ENCODE measurements at places on chromosomes 1 and 21.

GRCh38 chr1:26844424-26845196, 18.1 kb downstream of the ZDHHC18 start:
- no peak for DNase-seq

- no peak for DNase-seq
Observed at GRCh38 chr1:192086644-192087043, 71.6 kb upstream of the RGS18 start.

GRCh38 chr1:207059881-207060280, 6.8 kb downstream of the PFKFB2 start:
- no peak for DNase-seq

GRCh38 chr1:39926343-39926793, 24.7 kb upstream of the MYCL start:
- no peak for DNase-seq

DNA sequence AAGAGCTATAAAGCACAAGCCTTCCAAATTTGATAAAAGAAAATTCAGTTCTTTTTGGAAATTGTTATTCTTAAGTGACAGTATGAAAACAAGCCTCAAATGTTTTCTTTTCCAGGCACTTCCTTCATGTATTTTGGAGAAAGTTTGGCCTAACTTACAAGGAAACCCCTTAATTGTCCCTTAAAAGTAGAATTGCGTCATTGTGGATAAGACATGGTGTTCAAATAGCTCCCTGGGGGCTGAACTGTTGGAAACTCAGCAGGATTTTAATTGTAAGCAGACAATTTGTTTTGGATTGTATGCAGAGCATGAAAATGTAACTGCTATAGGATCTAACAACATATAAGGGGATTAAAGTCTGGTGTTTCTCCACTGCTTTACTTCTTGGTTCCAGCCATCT, 35.4 kb upstream of the FGGY start:
- DNase-seq = no peak

- no peak for DNase-seq
Observed at GRCh38 chr1:16118706-16119105, 37.2 kb downstream of the EPHA2 start.

DNA sequence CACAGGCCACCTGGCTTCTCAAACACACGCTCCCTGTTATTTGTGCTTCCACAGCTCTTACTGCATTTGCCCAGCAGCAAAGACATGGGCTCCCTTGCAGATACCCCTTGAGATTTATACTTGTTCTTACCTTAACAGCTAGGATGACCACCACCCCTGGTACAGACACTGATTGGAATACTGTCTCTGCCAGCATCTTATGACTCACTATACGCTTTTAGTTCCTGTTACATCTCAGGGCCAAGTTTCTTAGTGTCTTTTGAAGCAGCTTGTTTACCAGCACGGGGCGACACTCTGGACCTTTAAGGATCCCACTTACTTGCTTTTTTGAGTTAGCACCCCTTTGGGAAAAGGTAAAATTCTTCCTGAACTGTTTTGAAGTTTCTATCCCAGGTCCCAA, 874.8 kb downstream of the KCNT2 start:
- DNase-seq = no peak

GRCh38 chr1:162421258-162422164, 9.6 kb upstream of the SH2D1B start:
- DNase-seq = no peak

DNA sequence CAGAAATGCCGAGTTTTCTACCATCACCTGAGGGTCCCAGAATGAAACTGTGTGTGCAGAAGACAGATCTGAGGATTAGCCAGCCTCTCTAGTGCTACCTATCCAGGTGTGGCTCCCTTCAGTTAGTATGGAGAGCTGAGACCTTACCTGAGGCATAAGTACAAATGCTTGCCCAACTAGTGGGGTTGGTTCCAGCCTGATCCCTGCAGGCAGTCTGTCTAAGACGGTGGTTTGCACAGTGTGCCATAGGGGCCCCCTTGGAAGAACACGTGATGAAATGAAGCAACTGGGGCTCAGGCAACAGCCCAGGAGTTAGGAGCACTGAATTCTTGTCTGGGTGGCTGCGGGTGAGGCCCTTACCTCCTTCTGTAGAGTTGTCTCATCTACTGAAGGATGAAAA, 15.6 kb downstream of the S100A7A start:
- DNase-seq = no peak

DNA sequence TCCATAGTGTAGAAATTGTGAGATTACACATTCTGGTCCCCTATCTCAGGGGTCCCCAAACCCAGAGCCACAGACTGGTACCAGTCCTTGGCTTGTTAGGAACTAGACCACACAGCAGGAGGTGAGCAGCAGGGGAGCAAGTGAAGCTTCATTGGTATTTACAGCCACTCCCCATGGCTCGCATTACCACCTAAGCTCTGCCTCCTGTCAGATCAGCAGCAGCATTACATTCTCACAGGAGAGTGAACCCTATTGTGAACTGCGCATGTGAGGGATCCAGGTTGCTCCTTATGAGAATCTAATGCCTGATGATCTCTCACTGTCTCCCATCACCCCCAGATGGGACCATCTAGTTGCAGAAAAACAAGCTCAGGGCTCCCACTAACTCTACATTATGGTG, 229.7 kb upstream of the IRF2BP2 start:
- DNase-seq = no peak

DNA sequence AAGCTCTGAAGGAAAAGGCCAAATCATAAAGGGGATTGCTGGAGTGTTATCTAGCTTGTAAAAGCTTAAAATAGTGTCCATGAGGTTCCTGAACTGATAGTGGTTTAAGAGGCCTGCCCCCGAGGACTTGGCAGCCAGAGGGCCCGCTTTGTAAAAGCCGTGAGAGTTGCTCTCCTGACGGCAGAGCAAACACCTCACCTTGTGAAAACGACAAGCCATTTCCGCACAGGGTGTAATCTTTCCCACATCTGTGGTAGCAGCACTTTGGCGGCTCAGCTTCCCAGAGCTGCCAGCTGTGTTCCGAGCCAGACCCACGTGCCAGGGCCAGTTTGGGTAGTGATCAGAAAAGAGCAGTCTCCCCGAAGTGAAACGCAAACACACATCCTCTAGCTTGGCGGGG, 37.0 kb downstream of the SERBP1 start:
- no peak for DNase-seq

DNA sequence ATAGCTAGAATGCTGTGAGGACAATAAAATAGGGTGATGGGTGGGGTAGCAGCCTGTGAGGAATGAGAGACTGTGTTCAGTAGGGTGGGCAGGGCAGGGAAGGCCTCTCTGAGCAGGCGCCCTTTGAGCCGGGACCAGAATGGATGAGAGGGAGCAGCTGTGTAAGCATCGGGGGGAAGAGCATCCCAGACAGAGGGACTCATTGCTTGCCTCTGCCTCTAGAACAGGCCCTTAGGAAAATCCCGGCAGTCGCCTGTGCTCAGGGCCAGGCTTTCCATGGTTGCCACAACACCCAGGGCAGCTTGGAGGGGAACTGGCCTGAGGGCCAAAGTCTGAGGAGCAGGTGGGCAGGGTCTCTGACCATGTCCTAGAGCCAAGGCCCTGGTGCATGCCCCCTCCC, 774 bp downstream of the SLC2A7 start:
- no peak for DNase-seq

DNA sequence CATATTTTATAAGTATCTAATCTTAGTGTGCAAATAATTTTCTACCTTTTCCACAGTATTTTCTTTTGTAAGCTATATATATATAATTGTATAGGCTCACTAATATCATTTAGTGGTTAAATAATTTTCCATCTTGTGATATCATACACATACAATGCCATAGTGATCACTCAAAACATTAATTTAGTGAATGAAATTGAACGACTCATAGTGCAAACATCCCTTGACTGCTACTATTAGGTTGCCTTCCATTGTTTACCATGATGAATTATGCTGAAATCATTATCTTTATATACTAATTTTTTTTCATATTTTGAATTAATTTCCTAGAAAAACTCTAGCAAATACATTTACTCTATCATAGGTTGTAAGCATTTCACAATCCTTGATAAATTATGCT, 127.1 kb downstream of the PCNX2 start:
- DNase-seq = no peak

DNA sequence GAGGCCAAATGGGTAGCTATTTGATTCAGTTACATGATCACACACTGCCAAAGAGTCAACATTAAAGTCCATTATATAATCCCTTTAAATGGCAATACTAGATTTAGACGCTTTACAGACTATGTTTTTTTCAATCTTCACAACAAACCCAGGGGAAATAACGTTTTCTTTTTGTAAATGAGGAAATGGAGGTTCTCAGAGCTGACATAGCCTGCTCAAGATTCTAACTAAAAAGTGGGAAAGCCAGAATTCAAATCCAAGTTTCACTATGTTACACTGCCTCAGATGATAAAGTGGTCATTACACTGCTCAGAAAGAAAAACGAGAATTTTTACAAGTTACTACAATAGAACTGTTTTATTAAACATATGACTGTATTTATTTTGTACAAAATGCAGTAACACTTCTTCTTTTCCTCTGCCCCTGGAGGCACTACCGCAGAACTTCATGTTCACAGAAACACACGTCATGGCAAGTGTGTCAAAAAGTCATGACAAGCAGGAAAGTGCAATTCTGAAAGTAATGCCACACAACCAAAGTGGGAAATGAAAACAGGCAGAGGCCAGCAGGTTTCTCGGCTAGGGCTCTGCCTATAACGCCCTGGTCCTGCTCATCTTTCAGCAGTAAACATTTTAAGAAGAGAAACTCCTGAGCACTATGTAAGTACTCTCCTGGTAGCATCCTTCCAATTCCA, 19.0 kb downstream of the THEMIS2 start:
- DNase-seq = peak; percentile 65

DNA sequence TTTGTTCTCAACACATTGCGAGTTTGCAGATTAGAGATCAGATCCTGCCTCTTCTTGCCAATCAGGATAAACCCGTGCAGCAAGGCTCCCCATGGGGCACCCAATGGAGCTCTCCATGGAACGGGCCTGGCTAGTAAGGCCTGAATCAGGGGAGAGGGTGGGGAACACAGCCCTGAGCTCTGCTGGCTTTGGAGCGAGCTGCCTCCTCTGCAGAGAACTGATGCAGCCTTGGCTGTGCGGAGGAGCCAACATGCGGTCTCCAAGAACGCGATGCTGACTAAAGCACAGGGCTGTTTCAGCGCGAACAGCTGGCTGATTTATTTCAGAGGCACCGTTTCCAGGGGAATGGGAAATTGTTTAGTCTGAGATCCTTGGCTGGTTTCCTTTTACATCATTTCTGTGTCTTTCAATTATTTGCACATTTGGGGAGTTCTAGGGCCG, 139.7 kb downstream of the TSEN15 start:
- DNase-seq = peak; percentile 76

GRCh38 chr1:107643766-107644165, 321.2 kb downstream of the VAV3 start:
- DNase-seq = no peak

- no peak for DNase-seq
Observed at GRCh38 chr1:39525366-39526165, 34.1 kb downstream of the BMP8A start.

Measured in Ammon's horn (tissue), 1 donor.